Activated CD8-positive, alpha-beta memory T cell treated with anti-CD3 and anti-CD28 coated beads, Interleukin-2, amount 50 U/mL, for 4 hours (primary cell): ENCODE measurements at places on chromosomes 1 and 21.

GRCh38 chr1:221439747-221440501 lies 302.0 kb downstream of the DUSP10 start:
- DNase-seq, result peak; percentile 25

DNA sequence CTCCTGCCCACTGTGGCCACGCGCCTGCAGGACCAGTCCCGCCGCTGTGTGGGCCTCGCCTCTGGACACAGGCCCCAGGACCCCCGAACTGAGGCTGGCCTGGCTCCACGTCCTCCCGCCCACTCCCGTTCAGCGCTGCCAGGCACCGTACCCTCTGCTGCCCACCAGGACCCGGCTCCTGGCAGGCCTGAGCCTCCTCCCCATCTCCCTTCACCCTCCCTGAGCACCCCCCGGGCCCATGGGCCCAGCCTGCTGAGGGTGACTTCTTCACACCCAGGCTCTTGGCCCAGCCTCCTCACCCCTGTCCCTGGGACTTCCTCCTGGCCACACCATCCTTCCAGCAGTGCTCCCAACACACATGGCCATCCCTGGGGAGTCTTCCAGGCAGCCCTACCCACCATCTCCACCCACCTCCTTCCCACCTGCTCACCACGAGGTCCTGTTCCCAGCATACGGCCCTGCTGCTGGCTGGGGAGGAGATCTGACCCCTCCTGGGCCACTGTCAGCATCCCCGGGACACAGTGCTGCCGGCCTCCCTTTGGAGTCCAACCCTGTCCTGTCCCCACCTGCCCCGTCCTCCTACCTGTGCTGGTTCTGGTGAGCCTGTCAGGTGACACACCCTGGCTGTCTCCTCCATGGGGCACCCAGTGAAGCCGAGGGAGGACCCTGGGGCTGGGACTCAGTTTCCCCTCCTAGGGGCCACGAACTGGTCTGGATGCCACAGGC lies 53.7 kb downstream of the SLX9 start:
- no peak for DNase-seq

DNA sequence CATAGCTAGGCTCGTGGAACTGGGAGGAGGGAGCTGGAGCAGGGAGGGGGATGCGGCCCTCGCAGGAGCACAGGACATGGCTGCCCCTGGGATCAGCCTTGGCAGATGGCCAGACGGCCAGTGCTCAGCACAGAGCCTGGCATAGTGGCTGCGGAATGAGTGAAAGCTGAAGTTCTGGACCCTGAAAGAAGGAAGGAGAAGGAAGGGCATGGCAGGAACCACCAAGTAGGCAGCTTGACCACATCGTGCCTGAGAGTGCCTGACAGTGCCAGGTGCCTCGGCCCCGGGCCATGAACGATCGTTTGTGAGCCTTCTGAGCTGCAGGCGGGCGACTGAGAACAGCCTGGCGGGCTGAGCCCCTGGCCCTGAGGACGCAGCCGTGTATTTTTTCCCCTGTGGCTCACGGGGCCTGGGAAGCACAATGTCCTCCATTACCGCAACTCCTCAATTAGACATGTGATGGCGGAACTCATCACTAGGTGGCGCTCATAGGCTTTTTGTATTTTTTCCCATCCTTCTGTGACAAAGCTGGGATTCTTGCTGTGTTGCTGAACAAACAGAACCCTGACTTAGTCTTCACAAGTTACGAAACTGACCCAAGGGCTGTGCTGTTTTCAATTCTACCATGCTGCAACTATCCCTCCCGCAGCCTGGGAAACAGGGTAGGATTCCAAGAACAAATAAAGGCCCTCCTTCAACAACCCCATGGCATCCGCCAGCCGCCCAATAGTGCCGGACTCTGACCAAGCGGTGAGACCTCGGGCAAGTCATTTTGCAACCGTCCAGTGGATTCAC lies 29.9 kb upstream of the TMEM61 start:
- DNase-seq, result peak; percentile 40

GRCh38 chr1:51956528-51957509 lies 33.7 kb downstream of the RAB3B start:
- DNase-seq, result no peak

- DNase-seq, result no peak
Observed at GRCh38 chr1:145985502-145986439, 10.6 kb downstream of the TXNIP start.
